Activated CD4-positive, alpha-beta T cell treated with anti-CD3 and anti-CD28 coated beads for 1 hour (primary cell): ENCODE measurements at places on chromosomes 6 and 20.

DNA sequence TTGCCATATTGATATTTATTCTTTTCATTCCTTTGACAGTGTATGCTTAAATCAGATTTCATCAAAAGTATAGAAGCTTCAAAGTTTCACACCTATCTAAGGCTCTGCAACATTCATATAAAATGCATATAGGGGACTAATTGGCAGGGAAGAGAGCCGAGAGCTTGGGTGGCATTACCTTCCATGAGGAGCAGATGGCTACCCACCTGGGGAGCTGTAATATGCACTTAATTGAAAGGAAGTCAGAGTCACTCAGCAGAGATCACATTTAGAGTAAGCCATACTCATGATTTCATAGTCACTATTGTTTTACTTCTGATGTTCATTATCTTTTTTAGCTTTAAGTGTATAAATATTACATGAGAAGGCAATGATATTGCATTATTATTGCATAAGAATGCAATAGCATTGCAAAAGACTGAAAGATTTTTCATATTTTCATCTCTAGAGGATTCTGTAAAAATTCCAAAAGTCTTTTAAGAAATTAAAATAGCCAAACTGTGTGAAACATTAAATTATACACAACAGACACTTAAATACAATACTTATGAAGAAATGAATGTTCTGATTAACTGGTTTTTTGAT is 1305.2 kb downstream of the EPHA7 start:
- DNase-seq = no peak

- no peak for DNase-seq
Observed at GRCh38 chr6:40128127-40128526, 193.9 kb upstream of the MOCS1 start.

- DNase-seq = no peak
Observed at GRCh38 chr6:117919775-117920729, 13.0 kb downstream of the SLC35F1 start.

DNA sequence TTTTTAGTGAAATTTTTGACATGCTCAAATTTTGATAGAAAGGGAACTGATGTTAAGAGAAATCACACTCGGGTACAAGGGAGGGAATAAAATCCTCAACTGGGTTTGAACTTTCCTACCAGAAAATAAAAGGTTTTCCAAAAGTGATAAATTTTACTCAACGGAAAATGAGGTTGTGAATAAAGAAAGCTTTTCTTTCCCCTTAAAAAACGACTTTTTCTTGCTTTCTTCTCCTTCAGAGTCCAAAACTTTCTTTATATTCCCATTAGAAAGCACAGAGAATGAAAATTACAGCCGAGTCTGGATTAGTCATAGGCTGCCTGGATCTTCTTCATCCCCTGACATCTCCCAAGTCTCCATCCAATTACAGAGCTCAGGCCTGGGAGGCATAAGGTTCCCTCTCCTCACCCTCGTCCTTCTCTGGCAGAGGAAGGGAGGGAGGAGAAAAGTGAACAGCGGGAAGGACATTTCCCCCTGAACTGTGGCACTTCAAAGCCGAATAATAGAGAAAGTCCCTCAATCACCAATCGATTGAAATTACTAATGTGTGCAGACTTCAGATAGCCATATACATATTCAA is 28.1 kb upstream of the QKI start:
- DNase-seq = no peak

- DNase-seq = no peak
Observed at GRCh38 chr6:26003102-26003694, 40.6 kb downstream of the TRIM38 start.

- no peak for DNase-seq
Observed at GRCh38 chr6:35677456-35677855, 11.3 kb downstream of the FKBP5 start.

GRCh38 chr6:44475417-44475778 is 87.9 kb downstream of the CDC5L start:
- DNase-seq = no peak

GRCh38 chr6:14316651-14317386 is 199.2 kb downstream of the CD83 start:
- DNase-seq = no peak
